Right cardiac atrium (tissue), 5 donors: ENCODE measurements at places on chromosomes 6 and 20. TPM values are rescaled to one million over a fixed set of nuclear protein-coding genes. Genes with fewer than 3 reads are reported as not detected.

- no peak for DNase-seq
Observed at GRCh38 chr6:158847012-158847529, 27.9 kb upstream of the EZR start.

- no peak for DNase-seq
Observed at GRCh38 chr6:147522597-147522996, 14.1 kb downstream of the SAMD5 start.

GRCh38 chr6:118565311-118565960, 17.3 kb downstream of the PLN start:
- no peak for DNase-seq

DNA sequence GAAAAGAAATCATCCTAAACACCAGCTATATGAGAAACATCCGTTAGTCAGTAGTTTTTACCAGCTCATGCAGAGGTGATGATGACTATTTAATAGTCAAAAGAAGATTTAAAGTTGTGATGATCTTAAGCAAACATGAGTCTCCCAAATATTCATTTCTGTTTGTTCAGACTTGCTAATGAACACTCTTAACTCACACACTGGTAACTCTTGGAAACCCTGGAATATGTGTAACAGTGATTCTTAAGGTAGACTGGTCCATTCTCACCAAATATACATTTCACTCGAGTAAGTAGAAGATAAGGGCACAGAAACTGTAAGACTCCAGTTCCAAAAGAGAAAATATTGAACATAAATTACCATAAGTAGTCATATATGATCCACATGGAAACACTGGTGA, 29.1 kb downstream of the RSPO3 start:
- DNase-seq = no peak

MAP7 gene
- 2.0 TPM for total RNA-seq

RGS19 gene
- total RNA-seq = 6.3 TPM

BEND6 gene
- 1.3 TPM for total RNA-seq
